ENCODE measurements at places on chromosomes 4 and X.

DNA sequence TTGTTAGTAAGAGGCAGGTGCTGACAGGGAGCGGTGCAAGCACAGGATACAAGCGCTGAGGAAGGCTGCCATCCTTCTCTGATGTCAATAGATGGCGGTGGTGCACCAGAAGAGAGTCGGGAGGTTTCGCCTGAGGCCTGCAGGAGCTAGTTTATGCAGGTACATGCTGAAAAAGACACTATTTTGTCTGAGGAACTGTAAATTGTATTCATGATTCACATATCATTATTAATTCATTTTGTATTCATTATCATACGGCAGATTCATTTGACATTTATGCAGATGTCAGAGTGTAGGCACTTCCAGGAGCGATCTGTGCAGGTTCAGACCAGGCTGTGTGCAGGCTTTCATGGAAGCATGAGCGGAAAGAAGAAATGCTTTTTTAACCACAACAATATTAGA lies 824.0 kb downstream of the STIM2 start:
- DNase-seq = peak; percentile 34

- DNase-seq = no peak
Measured at GRCh38 chr4:163167333-163167626, 590 bp upstream of the NAF1 start.

DNA sequence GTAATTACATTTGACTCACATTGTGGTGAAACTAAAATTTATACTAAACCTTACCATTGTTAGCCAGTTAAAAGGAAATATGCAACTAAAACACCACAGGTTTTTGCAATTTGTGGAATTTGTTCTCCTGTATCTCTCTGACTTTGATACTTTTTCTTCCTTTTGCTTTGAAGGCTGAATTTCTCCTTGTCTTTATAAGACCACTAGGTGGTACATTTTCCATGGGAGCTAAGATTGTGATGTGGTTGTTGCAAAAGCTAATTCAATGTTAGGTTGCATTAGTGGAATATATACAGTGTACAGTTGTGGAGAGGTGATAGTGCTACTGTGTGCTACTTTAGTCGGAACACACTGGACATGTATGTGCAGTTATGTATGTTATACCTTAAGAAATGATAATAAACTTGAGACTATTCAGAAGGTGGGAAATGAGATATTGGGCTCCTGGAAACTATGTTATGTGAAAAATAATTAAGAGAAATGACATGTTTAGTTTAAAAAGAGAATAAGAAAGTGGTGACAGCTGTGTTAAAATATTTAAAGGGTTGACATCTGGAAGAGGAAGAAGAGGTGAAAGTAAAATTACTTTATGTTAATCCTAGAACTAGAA lies 70.3 kb downstream of the ARL9 start:
- no peak for DNase-seq

- DNase-seq = no peak
Measured at GRCh38 chrX:29231800-29232199, 644.6 kb downstream of the IL1RAPL1 start.

DNA sequence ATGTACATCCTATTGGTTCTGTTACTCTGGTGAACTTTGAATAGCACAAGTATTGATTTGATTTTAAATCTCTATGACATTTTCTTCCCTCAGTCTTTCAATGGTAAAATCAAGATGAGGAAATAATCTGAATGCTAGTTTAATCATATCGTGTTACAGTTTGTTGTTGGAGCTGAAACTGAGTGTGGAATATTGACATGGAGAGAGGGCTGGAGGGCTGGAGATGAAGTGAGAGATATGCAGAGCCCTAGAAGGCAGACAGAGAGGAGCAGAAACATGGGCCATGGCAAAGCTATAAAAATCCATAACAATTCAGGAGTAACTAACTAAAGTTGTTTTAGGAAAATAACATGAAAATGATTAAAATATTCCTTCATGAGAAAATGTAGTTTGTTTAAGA lies 141.1 kb downstream of the BANK1 start:
- no peak for DNase-seq

GRCh38 chr4:2792711-2793585 lies at the start of gene SH3BP2:
Gene SH3BP2, plus strand, starts transcription at chr4:2793085. Its CDS starts 27,533 bp downstream, at chr4:2820618.
- no peak for DNase-seq

GRCh38 chrX:31166416-31166815 lies 94.6 kb upstream of the FTHL17 start:
- DNase-seq = no peak

DNA sequence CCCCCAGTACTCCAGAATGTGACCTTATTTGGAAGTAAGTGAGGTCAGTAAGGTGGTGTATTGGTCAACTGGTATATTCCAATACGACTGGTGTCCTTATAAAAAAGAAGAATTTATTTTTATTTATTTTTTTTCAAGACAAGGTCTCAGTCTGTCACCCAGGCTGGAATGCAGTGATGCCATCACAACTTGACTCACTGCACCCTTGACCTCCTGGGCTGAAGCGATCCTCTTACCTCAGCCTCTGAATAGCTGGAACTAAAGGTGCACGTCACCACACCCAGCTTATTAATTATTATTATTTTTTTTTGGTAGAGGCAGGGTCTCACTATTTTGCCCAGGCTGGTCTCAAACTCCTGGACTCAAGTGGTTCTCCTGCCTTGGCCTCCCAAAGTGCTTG lies 115.1 kb upstream of the PITX2 start:
- DNase-seq = no peak

GRCh38 chr4:48028696-48029095 lies 12.1 kb downstream of the NIPAL1 start:
- DNase-seq = no peak

DNA sequence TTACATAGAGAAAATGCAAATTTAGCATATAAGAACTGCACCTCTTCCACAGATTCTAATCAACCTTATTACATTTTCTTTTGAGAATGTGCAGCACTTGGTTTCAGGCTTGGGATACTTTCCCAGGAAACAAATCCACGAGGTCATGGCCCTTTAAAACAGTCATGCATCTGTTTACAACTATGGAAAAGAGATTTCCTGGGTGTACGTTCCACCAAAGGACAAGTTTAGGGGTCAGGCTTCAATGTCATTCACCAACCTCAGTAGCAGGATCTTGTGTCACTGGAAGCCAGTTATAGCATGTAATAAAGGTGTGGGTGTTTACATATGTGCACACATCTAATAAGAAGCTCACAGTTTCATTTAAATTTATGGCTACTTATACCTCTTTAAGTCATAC lies 30.7 kb downstream of the EREG start:
- DNase-seq = no peak

DNA sequence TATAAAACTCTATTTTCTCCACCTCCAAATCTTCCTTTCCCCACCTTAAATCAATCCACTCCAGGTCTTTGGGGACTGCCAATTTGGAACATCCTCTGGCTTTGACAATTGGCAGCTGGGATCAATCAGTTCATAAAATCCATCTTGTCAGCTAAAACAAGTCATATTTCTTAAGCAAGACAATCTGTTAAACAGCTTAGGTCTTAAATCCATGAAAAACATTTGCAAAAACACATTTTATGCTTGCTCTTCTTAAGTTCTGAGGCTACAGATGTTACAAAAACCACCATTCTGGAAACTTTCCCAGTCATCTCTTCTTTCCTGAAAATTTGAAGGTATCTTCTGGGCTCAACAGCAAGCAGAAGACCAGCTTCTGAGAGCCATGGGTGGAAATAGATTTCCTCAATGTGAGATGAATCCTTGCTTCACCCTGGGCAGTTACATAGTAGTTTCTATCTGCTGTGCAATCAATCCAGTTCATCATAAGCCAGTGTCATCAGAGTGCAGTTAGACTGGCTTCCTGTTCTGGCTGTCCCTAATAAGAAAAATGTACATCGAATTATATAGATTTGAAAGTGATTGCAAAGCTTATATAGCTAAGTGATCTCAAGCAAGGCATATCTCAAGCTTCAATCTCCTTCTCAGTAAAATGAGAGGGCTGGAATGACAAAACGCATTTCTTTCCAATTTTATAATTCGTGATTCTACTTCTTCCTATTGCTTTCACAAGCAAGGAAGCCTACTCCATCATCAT lies 402.7 kb upstream of the INTU start:
- DNase-seq = no peak

DNA sequence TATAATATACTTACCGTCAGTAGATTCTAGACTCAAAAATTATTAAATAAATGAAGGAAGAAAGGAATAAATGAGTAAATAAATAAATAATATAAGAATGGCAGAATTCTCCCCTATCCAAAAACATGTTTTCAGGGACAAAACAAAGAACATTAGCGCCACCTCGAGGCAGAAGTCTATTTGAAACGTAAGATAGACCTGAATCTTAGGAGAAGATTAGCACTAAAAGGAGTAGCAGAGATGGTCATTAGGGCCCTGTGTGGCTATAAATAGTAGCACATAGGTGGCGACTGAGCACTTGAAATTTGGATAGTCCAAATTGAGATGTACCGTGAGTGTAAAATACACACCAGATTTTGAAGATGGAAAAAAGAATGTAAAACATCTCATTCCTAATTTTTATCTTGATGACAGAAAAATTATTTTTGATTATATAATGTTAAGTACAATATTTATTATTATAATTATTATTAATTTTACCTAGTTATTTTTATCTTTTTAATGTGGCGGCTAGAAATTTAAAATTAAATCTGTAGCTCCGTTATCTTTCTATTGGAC lies 24.3 kb upstream of the SRD5A3 start:
- peak; percentile 42 for DNase-seq

- no peak for DNase-seq
Measured at GRCh38 chr4:18106620-18107019, 85.1 kb upstream of the LCORL start.

DNA sequence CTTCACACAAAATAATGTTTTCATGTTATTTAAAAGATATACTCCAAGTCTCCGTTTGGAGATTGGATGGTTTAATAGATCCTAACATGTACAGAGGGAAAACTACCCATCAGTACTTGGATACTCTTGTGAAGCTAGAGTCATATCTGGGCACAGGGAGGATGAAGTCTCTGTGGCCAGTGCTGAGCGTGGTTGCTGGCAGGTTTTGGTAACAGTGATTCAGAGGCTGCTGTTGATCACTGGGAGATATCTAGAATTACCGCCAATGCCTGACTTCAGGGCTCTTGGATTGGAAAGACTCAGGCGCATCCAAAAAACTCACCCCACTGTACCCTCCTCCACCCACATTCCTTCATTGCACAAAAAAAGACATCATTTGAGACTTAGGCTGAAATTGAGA lies 107.2 kb upstream of the PGRMC2 start:
- DNase-seq = no peak

DNA sequence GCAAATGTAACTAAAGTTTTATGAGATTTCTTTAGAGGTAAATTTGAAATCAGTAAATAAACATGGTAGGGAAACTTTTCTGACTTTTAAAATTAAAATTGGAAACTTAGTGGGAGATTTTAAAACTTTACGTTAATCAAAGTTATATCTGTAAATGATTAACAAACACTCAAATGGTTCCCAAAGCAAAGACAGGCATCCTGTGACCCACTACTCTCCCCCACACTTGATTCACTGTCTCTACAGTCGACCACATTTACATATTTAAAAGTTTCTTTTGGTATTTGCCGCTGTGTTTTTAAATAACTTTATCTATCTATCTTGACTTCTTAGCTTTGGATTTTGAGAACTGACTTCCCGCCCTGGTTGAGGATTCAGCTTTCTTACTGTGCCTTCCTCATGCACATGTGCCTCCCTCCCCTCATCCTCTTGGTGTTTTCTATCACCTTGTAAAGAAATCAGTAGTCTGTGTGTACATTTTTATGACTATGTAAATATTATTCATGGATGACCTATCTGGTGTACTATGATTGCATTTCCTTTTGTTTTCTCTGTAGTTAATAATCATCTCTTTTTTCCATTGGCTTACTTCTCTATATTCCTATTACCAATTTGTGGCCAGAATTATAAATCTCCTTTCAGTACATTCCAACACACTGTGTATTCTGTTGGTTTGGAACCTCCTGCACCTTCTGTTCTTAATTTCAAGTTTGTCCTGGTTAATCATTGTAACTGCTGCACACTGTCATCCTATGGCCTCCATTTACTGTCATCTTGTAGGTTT lies 72.6 kb downstream of the WWC2 start:
- DNase-seq = no peak

DNA sequence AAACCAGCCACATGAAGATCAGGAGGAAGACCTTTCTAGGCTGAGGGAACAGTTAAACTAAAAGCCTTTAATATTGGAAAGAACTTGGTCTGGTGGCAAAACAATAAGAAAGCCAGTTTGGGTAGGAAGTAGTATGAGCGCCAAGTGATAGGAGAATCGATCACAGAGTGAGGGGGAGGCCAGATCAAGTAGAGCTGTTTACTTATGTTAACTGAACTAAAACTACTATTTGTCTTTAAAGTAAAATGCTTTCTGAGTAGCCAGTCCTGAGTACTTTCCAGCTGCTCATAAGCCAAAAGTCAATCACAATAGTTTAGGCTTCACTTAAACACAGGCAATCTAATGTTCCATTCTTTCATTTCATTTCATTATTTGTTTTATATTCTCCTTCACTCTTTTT lies 62.8 kb upstream of the RPA4 start:
- DNase-seq = no peak

- no peak for DNase-seq
Measured at GRCh38 chr4:108384544-108384943, 215.8 kb upstream of the LEF1 start.

DNA sequence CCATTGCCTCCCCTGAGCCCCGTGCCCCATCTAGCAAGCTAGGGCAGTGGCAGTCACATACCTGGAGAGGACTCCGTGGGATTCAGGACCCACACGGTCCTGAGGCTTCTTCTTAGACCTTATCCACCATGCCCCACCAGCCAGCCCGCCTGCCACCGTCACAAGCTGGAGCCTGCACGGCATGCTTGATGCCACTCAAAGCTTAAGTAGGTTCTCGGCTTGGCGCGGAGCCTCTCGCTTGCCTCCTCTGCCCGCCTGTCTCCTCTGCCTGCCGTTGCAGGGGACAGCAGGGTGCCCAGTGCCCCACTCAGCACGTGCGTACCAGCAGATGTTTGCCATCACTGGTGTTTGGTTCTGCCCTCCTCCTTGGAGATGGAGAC lies 14.1 kb downstream of the PSAPL1 start:
- no peak for DNase-seq

Data from NCI-H1417 treated with DMSO at 0.1 percent for 48 hours (cell line).